Activated T-helper 1 cell treated with anti-CD3 and anti-CD28 coated beads, Interleukin-12 subunit alpha, Interleukin-12 subunit beta, Interleukin-2, Interleukin-4 antibody, amounts not matched to agents 30 ng/mL and 10 ng/mL and 1 ng/mL, durations not matched to agents 14 hours and 24 hours and 36 hours (primary cell): ENCODE measurements at places on chromosomes 6 and 20.

DNA sequence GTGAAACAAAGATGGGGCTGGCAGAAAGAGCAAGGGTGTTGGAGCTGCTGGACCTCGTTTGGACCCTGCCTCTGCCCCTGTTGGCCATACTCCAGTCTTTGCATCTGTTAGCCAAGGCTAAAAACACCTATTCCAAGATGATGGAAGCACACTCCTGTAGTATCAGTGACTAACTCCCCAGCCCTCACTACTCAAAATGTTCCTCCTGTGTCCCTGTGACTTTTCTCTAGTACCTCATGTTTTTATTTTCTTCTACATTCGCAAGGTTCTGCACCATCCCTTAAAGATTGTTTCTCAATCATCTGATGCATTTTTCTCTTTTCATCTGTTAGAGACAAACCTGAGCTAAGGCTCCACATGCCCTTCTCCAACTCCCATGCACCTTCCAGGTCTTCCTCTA is 8.9 kb downstream of the PERP start:
- H3K4me3 ChIP-seq, result no peak overlapping the region
- no peaks in the 10 kb centered on the region for H3K4me1 ChIP-seq
- peaks cover 16% of the 10 kb centered on the region for H3K27me3 ChIP-seq
- no peak for DNase-seq

GRCh38 chr20:13816757-13817156 is 31.9 kb downstream of the NDUFAF5 start:
- peaks cover 29% of the 10 kb centered on the region for H3K4me1 ChIP-seq
- H3K36me3 ChIP-seq, result peaks cover 34% of the 10 kb centered on the region
- no peak overlapping the region for H3K4me3 ChIP-seq
- no peak for DNase-seq

DNA sequence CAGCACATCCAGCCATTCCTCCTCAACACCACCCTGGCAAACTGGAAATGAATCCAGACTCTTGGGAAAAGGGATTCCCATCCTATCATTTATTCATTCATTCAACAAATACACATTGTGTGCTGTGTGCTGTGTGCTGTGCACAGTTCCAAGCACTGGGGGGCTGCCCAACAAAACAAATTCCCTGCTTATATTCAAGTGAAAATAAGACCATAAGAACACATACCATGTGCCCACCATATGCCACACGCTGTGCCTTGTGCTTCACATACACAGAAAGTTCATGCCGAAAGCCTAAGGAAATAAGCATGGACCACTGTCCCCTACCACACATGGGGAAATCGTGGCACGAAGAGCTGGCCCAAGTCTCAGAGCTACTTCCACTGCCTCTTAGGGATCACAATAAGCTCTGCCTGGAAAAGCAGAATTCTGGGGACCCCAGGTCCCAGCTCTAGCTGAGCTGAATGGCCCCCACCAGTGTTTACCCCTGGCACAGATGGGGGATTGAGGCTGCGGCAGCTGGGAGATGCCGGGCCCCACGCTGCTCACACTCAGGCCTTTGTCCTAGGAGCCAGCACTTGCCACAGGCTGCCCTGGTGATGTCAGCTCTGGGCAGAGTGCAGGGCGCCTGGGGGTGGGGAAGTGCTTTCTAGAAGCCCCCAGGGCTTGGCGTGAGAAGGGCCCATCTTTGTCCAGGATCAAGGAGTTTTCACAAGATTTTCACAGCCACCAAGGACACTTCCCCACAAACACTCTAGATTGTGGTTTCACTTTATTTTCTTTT is 99.6 kb downstream of the PREX1 start:
- peak overlapping the region; percentile 15 for H3K27ac ChIP-seq
- peaks cover 42% of the 10 kb centered on the region for H3K36me3 ChIP-seq
- no peak overlapping the region for H3K4me3 ChIP-seq
- DNase-seq, result no peak
- peaks cover 34% of the 10 kb centered on the region for H3K4me1 ChIP-seq
- no peaks in the 10 kb centered on the region for H3K27me3 ChIP-seq

GRCh38 chr20:41179961-41180360 is 42.6 kb downstream of the PLCG1 start:
- H3K4me3 ChIP-seq, result no peak overlapping the region
- peaks cover 14% of the 10 kb centered on the region for H3K36me3 ChIP-seq
- DNase-seq, result no peak
- H3K27ac ChIP-seq, result no peak overlapping the region

- no peak overlapping the region for H3K4me3 ChIP-seq
- H3K27me3 ChIP-seq, result no peaks in the 10 kb centered on the region
- DNase-seq, result no peak
- peaks cover 22% of the 10 kb centered on the region for H3K4me1 ChIP-seq
- H3K36me3 ChIP-seq, result peaks cover 3% of the 10 kb centered on the region
Measured at GRCh38 chr20:62505337-62506045, 29.7 kb upstream of the GATA5 start.

GRCh38 chr6:106959985-106960384 is 14.5 kb downstream of the CD24 start:
- no peak overlapping the region for H3K27ac ChIP-seq
- H3K4me3 ChIP-seq, result no peak overlapping the region
- H3K4me1 ChIP-seq, result no peaks in the 10 kb centered on the region
- peaks cover 9% of the 10 kb centered on the region for H3K27me3 ChIP-seq

GRCh38 chr6:42896178-42896719 is 16.8 kb downstream of the RPL7L1 start:
- no peak overlapping the region for H3K27ac ChIP-seq
- peaks cover 9% of the 10 kb centered on the region for H3K4me1 ChIP-seq
- no peak overlapping the region for H3K4me3 ChIP-seq
- no peaks in the 10 kb centered on the region for H3K27me3 ChIP-seq

DNA sequence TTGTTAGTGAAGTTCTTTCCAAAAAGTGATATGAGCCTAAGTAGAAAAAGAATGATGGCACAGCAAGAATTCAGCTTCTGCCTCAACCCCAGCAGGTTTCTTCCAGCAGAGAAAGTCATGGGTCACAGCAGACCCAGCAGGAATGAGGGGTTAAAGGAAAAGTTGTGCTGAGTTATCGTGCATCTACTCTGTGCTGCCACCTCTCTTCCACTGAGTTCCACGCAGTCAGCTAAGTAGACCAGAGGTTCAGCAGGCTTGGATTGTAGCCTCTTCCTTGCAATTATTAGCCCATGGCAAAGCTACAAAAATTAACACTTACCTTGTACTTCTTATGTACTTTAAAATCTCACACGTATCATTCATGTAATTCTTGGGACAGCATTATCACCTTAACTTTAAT is 510.8 kb downstream of the PTPRT start:
- no peak overlapping the region for H3K27ac ChIP-seq
- H3K4me1 ChIP-seq, result no peaks in the 10 kb centered on the region
- no peak for DNase-seq
- H3K27me3 ChIP-seq, result no peaks in the 10 kb centered on the region

- no peak overlapping the region for H3K4me3 ChIP-seq
- no peaks in the 10 kb centered on the region for H3K27me3 ChIP-seq
- no peak overlapping the region for H3K27ac ChIP-seq
- DNase-seq, result no peak
Measured at GRCh38 chr6:80403365-80403764, 296.9 kb downstream of the BCKDHB start.

DNA sequence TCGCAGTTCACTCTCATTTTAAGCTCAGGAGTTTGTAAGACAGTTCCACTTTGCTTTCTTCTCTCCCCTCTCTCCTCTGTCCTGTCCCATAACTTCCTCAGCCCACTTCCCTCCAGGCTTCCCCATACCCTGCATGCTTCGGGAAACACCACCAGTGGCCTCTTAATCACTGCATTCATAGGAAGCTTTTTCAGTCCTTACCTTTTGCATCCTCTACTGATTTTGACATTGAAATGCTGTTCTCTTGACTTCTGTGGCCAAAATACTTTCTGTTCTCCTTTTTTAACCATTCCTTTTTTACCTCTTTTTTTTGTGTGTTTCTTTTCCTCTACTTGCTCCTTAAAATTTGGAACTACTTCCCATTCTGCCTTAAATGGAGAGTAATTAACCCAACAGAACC is 69.7 kb downstream of the HIVEP1 start:
- peaks cover 38% of the 10 kb centered on the region for H3K4me1 ChIP-seq
- no peak overlapping the region for H3K4me3 ChIP-seq
- DNase-seq, result no peak
- H3K27ac ChIP-seq, result peak overlapping the region; percentile 37
- H3K36me3 ChIP-seq, result peaks cover 19% of the 10 kb centered on the region

GRCh38 chr20:43975096-43975768 is 60.6 kb downstream of the TOX2 start:
- peaks cover 11% of the 10 kb centered on the region for H3K27me3 ChIP-seq
- peaks cover 42% of the 10 kb centered on the region for H3K4me1 ChIP-seq
- H3K36me3 ChIP-seq, result peaks cover 11% of the 10 kb centered on the region
- no peak overlapping the region for H3K27ac ChIP-seq

DNA sequence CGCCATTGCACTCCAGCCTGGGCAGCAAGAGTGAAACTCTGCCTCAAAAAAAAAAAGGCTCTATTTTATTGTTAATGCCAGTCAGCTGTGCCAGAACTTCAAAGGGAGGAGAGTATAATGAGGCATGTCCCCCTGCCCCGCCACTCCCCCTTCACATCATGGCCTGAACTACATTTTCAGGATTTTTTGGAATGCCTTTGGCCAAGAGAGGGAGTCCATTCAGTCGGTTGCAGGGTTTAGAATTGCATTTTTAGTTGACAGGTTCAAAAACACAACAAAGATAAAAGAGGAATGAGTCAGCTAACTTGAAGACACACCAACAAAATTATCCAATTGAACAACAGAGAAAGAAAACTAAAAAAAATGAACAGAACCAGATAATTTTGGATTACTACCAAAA is 59.1 kb downstream of the CEP43 start:
- DNase-seq, result no peak
- peaks cover 4% of the 10 kb centered on the region for H3K4me1 ChIP-seq
- H3K27ac ChIP-seq, result no peak overlapping the region
- H3K27me3 ChIP-seq, result peaks cover 28% of the 10 kb centered on the region
- H3K36me3 ChIP-seq, result no peaks in the 10 kb centered on the region
- no peak overlapping the region for H3K4me3 ChIP-seq

DNA sequence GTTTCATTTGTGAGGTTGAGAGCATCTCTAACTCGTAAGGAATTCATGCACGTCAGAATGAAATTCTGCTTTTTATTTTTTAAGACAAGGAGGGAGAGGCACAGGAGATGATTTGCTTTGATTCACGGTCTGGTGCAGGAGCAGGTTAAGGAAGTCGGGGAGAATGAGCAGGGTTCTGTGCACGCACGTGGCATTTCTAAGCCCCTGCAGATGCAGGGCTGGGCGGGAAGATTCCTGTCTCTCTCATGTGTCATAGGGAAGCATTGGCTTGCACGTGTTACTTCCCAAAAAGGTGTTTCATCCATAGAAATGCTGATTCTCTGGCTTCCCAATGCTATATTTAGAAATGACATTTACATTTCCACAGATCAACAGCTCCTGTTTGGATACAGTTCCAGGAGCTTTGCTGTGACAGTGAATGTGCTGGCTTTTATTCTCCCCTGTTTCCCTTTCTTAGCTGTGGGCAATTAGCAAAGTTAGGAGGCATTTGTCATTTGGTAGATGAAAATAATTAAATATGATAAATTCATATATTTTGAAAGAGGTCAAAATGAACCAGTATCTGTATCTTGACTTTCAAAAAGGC is 119.7 kb upstream of the ZFP64 start:
- no peak for DNase-seq
- H3K27ac ChIP-seq, result no peak overlapping the region
- no peaks in the 10 kb centered on the region for H3K4me1 ChIP-seq
- no peaks in the 10 kb centered on the region for H3K27me3 ChIP-seq
- no peak overlapping the region for H3K4me3 ChIP-seq

GRCh38 chr6:34729631-34730470 is 27.5 kb upstream of the SNRPC start:
- no peak overlapping the region for H3K4me3 ChIP-seq
- H3K27me3 ChIP-seq, result no peaks in the 10 kb centered on the region
- no peak overlapping the region for H3K27ac ChIP-seq
- no peak for DNase-seq
- no peaks in the 10 kb centered on the region for H3K36me3 ChIP-seq
- no peaks in the 10 kb centered on the region for H3K4me1 ChIP-seq

DNA sequence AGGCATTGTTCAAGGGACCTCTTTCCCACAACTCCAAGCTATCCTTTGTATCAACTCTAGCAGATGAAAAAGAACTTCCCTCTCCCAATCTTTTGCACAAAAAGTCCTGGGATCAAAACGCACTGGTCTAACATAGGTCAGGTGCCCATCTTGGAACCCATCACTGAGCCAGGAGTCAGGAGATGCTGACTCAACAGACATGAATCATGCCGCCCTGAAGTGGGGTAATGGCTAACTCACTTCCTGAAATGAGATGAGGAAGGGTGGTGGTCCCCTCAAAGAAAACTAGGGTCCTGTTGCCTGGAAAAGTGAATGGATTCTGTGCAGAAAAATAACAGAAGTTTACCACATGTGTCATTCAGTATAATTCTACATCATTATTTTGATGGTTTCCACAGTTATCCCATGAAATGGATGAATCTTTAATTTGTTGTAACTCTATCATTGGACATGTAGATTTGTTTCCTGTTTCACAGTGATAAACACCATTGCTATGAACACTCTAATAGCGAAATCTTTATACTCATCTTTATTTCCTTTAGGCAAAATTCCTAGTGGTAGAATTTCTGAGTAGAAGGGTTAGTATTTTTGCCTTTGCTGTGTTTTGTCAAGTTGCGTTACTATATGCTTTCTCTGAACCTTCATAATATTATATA is 151.3 kb downstream of the SLC16A10 start:
- no peak overlapping the region for H3K27ac ChIP-seq
- H3K4me3 ChIP-seq, result no peak overlapping the region
- no peaks in the 10 kb centered on the region for H3K36me3 ChIP-seq

- no peak overlapping the region for H3K4me3 ChIP-seq
- peaks cover 5% of the 10 kb centered on the region for H3K4me1 ChIP-seq
- H3K27me3 ChIP-seq, result peaks cover 3% of the 10 kb centered on the region
- peaks cover 2% of the 10 kb centered on the region for H3K36me3 ChIP-seq
- no peak for DNase-seq
Measured at GRCh38 chr6:111941686-111942330, 68.6 kb upstream of the FYN start.

- DNase-seq, result no peak
- no peak overlapping the region for H3K27ac ChIP-seq
- peaks cover 7% of the 10 kb centered on the region for H3K27me3 ChIP-seq
- H3K4me1 ChIP-seq, result peaks cover 5% of the 10 kb centered on the region
- no peaks in the 10 kb centered on the region for H3K36me3 ChIP-seq
- H3K4me3 ChIP-seq, result no peak overlapping the region
Measured at GRCh38 chr20:19901226-19901625, 115.9 kb upstream of the NAA20 start.

DNA sequence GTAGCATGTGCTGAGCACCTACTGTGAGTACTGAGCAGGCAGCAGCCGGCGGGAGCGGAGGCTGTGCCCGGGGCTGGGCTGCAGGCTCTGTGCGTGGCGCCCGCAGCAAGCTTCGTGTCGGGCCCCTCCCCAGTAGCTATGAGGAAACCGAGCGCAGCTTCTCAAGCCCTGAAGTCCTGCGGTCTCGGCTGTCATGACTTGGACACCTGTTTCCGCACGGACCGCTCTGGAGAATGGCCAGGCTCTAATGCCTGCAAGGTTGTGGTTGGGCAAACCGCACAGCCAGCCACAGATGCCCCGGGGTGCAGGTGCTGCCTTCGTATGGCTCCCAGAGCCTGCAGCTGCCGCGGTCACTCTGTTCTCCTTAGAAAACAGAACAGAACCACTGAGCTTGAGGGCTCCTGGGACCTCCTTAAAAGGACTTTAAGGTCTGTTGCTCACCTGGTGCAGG is 33.7 kb downstream of the PYGB start:
- no peak overlapping the region for H3K27ac ChIP-seq
- H3K4me3 ChIP-seq, result no peak overlapping the region
- H3K36me3 ChIP-seq, result peaks cover 12% of the 10 kb centered on the region
